ENCODE measurements at places on chromosomes 7 and 10.

- no peak for DNase-seq
Observed at GRCh38 chr7:37040330-37040729, 316.0 kb upstream of the AOAH start.

GRCh38 chr7:26278770-26279169 lies 12.9 kb upstream of the SNX10 start:
- no peak for DNase-seq

DNA sequence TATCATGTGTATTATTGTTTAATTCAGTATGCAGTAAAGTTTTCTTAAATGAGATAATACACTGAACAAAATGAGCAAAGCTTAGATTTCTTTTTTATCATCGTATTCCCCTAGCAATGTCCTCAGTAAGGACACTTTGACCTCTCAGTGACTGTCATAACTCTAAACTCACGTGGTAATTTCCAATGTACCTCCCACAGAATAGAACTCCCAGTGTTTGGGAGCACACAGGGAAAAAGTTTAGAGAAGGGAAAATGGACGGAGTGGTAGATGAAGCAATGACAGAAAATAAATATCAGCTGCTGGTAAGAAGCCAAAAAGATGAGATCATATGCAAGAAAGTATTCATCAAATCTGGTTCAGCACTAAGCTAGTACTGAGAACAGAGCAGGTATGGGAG lies 758.6 kb upstream of the KCND2 start:
- no peak for DNase-seq

- DNase-seq: no peak
Observed at GRCh38 chr7:155527664-155528063, 18.7 kb downstream of the CNPY1 start.

GRCh38 chr10:83373671-83374070 lies 765.6 kb upstream of the GHITM start:
- no peak for DNase-seq

DNA sequence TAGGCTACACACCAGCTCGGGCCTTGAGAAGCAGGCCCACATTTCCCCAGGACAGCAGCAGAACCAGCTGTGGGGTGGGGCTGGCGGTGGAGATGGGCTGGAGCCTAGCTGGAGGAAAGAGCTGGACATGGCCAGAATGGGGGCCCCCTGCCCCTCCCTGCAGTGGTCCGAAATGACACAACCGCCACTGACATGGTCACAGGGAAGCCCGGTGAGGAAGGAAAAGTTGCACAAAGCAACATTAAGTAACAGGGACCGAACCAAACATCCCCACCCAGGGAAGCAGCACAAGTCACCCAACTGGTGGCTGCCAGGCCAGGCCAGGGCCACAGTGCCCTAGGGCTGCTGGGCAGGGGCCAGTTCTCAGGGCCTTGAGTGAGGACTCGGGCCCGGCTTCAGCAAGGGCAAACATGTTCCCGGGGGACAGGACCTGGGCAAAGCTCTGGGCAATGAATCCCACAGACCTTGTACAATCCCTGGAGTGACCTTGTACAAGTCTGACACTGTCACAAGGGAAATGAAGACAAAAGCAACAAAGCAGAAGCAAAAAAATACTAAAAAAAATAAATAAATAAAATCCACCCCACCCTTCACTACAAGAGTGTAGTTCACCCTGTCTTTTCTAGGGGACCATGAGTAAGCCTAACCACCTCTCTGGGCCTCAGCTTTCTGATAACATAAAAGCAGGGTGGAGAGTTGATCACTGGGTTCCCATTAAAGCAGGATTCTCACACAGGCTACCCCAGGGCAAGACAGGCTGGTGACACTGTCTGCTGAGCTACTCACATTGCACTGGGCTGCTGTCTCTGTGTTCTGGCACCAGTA lies 33.0 kb downstream of the PSAP start:
- no peak for DNase-seq

- DNase-seq: no peak
Observed at GRCh38 chr7:148882841-148883265, 1.2 kb downstream of the EZH2 start.

- DNase-seq: no peak
Observed at GRCh38 chr7:138886501-138886917, 88.5 kb upstream of the ATP6V0A4 start.

DNA sequence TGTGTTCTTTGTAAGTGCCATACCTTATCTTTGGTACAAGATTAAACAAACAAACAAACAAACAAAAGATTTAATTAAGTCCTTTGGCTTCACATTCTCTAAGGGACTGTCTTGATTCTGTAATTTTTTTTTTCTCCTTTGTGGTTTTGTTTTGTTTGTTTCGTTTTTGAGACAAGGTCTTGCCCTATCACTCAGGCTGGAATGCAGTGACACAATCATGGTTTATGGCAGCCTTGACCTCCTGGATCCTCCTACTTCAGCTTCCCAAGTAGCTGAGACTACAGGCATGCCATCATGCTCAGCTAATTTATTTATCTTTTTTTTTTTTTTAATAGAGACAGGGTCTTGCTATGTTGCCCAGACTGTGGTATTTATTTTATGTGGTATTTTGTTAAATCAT lies 165.8 kb downstream of the LRRC4 start:
- no peak for DNase-seq

GRCh38 chr10:131144711-131145375 lies 166.7 kb downstream of the TCERG1L start:
- DNase-seq: no peak

GRCh38 chr10:100723180-100723579 lies 22.2 kb upstream of the PAX2 start:
- no peak for DNase-seq

GRCh38 chr7:105141068-105141467 lies 127.1 kb downstream of the KMT2E start:
- no peak for DNase-seq

- no peak for DNase-seq
Observed at GRCh38 chr10:113569576-113569975, 16.7 kb downstream of the HABP2 start.

GRCh38 chr7:36039243-36039642 lies 113.8 kb upstream of the EEPD1 start:
- DNase-seq: no peak

- DNase-seq: no peak
Observed at GRCh38 chr7:151710646-151711434, 166.1 kb downstream of the PRKAG2 start.

- no peak for DNase-seq
Observed at GRCh38 chr10:130169136-130169859, 33.1 kb downstream of the GLRX3 start.

DNA sequence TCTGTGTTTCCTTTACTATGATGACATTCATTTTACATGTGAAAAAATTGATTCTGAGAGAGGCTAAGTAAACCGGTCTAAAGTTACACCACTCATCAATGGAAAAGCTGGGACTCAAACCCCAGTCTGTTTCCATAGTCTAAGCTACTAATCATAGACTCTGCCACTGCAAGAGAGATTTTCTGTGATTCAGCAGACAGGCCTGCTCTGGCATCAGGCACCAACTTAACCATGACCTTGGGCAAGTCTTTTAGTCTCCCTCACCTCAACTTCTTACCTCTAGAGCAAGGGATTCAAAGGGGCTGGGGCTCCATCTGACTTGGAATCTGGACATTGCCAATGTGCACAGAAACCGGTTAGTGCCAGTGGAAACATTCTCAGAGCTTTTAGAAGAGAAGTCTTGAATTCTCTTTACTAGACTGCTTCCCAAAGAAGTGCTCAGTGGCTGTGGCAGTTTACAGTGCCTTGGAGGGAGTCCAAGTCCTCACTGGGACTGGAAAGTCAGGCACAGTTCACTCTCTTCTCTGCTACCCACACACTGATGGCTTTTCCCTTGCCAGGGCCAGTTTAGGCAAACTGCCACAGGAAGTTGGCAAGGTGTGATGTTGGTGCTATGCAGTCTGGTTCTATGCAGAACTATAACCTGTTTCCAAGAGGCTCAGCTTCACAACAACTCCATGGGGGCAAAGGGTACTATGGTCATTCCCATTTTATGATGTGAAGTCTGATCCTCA lies 4.5 kb upstream of the BLNK start:
- DNase-seq: no peak

- DNase-seq: no peak
Observed at GRCh38 chr10:33521062-33521461, 186.6 kb upstream of the NRP1 start.

GRCh38 chr10:35353395-35353794 lies 17.1 kb downstream of the CCNY start:
- no peak for DNase-seq

DNA sequence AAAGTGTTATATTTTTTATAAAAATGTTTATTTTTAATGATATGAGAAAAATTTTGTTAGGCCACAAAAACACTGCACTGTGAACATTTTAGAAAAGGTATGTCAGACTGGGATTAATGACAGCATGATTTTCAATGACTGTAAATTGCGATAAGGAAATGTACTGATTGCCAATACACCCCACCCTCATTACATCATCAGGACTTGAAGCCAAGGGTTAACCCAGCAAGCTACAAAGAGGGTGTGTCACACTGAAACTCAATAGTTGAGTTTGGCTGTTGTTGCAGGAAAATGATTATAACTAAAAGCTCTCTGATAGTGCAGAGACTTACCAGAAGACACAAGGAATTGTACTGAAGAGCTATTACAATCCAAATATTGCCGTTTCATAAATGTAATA lies 64.8 kb upstream of the CAPZA2 start:
- DNase-seq: no peak

DNA sequence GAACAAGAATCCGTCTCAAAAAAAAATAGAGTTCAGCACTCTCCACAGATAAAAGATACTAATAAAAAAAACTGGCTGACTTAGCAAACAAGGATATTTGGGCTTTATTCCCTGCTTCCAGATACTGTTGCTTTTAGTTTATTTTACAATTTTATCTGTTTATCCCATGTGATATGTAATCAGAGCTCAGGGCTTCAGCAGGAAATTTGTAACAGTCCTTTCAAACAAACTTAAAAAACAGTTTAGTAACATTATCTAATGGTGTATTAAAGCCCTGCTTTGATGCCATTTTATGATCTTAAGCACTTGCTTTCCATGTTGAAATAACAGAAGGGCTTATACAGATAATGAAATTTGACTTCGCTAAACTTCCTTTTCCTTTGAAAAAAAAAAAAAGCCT lies 28.1 kb downstream of the DCLRE1A start:
- DNase-seq: no peak
